ENCODE measurements at places on chromosomes 1 and 21. TPM values are rescaled to one million over a fixed set of nuclear protein-coding genes. Genes with fewer than 3 reads are reported as not detected.

DNA sequence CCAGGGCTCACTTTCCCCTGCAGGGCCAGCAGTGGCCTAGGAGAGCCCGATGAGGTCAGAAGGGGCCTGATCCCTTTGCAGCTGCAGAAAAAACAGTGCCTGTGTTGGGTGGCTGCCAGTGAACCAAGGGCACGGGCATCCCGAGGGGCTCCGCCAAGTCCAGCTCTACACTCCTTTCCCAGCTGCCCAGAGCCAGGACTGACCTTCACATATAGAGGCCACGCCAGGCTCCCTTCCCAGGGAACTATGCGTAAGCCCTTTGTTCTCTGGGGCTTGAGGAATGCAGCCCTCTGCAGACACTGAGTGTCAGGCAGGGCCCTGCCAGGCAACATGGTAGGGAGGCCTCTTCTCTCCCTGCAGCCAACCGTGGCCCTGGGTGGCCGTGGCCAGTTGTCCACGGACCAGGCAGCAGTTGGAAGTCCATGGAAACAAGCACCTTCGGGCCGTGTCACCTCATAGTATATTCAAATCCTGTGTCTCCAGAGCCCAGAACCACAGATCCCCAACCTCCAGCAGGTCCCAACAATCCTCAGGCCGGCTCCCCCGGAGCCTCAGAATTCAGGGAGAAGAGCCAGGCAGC lies 194.0 kb downstream of the NPHP4 start:
- DNase-seq, result no peak

GRCh38 chr1:183391863-183392262 lies 26.3 kb downstream of the NMNAT2 start:
- DNase-seq, result no peak

DNA sequence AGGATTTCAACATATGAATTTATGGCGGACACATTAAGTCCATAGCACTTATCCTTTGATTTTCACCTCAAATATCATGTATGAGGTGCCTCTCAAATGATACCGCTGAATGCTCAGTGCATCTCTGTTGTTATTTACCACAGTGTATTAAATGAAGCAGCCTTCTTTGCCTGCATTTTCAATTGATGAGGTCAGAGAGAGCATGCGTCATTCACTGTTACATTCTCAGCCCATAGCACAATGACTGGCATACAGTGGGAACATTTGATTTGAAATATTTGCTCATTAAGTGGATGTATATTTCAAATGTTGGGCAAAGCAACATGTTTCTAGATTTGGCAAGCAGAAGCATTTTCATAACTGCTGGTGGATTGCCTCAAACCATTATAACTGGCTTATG lies 45.7 kb downstream of the LRRC7 start:
- no peak for DNase-seq

- no peak for DNase-seq
Observed at GRCh38 chr1:23864801-23865542, 3.1 kb downstream of the FUCA1 start.

- DNase-seq, result no peak
Observed at GRCh38 chr1:38291906-38292521, 245.4 kb upstream of the POU3F1 start.

Gene INTS3
- total RNA-seq, result 36.7 TPM

Gene TCEA3
- 8.3 TPM for total RNA-seq

- DNase-seq, result no peak
Observed at GRCh38 chr1:51575406-51576084, 41.3 kb upstream of the OSBPL9 start.

GRCh38 chr21:14991957-14992356 lies 72.8 kb downstream of the NRIP1 start:
- no peak for DNase-seq

GRCh38 chr1:229596925-229597699 lies 28.8 kb downstream of the TAF5L start:
- no peak for DNase-seq

DNA sequence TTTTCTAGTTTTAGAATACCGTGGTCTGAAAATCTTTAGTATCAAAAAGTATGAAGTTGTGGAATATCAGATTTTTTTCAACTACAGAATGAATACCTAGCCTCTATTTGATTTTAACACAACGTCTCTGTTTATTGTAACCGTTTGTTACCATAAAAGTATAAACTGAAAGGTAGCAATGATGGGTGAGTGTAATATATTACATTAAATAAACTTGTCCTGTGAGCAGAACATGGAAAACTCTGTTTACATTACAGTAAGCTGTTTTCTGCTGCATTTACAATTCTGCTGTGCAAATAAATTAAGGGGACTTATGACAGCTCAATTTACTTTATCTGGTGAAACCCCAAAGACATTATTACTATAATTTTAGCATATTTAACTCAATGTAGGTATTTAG lies 62.5 kb downstream of the CHRM3 start:
- DNase-seq, result no peak

Gene CLCA2
- total RNA-seq, result 1.9 TPM

DNA sequence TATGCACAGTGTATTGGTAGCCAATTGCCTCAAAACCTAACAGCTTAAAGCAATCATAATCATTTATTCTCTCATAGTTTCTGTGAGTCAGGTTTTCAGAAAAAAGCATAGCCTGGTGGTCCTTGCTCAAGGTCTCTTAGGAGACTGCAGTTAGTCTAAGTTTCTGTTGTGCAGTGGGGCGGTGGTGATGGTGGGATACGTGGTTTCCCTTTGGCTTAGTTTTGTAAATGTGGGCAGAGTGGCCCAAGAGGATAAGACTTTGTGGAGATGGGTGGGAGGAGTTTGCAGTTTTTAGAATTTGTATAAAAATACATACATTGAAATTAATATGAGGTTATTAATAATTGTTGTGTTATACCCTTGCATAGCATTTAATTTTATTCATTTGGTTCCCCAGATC lies 68.6 kb downstream of the NOS1AP start:
- no peak for DNase-seq

Gene E2F2
- 0.29 TPM for total RNA-seq

DNA sequence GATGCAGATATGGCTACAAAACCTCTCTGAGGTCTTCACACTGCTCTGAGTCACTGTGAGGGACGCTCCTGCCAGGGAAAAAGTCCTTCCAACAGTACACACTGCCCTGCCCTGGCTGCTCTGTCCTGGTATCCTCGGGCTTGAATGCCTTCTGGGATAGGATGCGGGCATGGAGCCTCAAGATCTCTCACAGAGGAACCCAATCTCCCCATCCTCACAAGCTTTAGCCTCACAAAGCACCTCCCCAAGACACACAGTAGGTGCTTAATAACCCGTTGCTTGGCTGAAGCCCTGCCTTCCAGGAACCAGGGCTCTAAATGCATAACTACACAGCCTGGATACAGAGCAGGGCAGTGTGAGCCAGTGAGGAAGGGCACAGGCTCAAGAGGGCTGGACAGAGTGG lies 9.2 kb downstream of the RAP1GAP start:
- peak; percentile 22 for DNase-seq

- no peak for DNase-seq
Observed at GRCh38 chr1:212615201-212615470, 6.6 kb downstream of the ATF3 start.

DNA sequence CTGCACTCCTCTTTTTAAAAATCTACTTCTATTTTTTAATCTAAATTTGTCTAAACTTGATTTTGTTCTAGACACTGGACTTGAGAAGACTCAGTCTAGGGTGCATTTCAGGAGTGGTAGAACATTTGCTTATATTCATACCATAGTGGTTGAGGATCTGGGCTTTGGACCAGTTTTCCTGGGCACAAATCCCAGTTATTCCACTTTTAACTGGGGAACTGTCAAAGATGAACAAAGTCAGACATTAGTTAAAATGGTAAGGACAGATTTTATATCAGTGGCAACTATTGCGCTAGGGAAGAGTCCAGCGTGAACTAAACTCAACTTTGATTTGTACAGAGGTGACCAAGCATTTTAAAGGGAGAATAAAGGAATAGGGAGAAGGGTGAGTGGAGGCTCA lies 102.4 kb downstream of the FMN2 start:
- DNase-seq, result no peak

GRCh38 chr1:51453010-51453409 lies 66.1 kb downstream of the EPS15 start:
- DNase-seq, result no peak

DNA sequence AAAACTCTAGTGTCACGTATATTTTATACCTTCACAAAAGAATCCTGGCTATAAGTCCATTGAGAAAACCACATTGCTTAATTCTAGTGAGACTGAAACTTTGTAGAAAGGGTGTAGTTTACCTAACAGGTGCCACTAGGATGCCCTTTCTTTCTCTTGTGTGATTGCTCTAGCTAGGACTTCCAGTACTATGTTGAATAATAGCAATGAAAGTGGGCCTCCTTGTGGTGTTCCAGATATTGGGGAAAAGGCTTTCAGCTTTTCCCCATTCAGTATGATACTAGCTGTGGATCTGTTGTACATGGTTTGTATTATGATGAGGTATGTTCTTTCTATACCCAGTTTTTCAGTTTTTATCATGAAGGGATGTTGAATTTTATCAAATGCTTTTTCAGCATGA lies 39.7 kb upstream of the CHODL start:
- no peak for DNase-seq

Gene PADI2
- total RNA-seq, result 4.0 TPM

Gene SELP
- total RNA-seq, result 13.4 TPM

Gene MTF1
- total RNA-seq, result 34.1 TPM

- DNase-seq, result no peak
Observed at GRCh38 chr1:166064313-166064926, 102.4 kb downstream of the FAM78B start.

- peak; percentile 83 for DNase-seq
Observed at GRCh38 chr1:19640363-19641316, 3.5 kb upstream of the NBL1 start.

- no peak for DNase-seq
Observed at GRCh38 chr21:37907076-37907475, 9.2 kb downstream of the KCNJ6 start.

DNA sequence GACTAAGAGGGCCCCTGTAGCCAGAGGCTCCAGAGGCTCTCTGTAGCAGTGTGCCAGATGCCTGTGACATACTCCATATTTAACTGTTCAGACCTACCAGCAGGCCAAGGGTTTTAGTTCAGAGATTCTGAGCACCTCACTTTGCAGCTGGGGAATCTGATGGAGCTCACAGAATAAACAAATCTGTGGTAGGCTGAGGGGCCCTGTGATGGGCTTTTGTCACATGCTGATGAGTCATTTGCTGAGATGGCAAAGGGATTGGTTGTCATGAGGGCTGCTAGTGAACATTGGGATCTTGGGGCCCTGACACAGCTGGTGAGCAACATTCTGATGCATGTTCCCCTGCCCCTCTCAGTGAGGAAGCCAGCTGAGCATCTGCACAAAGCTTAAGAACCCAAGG lies 482.2 kb downstream of the CAMTA1 start:
- DNase-seq, result no peak

DNA sequence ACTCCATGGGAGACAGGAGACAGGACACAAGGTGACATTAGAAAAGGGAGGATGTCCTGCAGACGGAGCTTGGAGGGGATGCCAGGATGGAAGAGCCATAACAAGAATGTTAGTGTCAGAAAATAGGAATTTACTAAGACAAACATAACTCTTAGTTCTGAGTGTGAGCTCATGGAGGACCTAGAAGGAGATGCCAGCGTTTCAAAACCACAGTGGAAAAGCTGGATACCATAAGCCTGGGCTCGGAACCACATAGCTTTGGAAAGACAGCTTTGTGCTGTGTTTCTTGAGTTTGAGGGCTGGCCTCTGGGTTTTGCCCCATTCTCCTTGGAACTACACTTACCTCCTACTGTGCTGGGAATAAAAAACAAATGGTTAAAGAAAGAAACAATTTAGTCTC lies 128.4 kb downstream of the S1PR1 start:
- DNase-seq, result no peak

GRCh38 chr1:11364170-11364569 lies 91.2 kb downstream of the UBIAD1 start:
- DNase-seq, result no peak

- DNase-seq, result no peak
Observed at GRCh38 chr1:224124220-224124619, 10.3 kb downstream of the FBXO28 start.

Gene CLEC20A
- total RNA-seq, result not detected

DNA sequence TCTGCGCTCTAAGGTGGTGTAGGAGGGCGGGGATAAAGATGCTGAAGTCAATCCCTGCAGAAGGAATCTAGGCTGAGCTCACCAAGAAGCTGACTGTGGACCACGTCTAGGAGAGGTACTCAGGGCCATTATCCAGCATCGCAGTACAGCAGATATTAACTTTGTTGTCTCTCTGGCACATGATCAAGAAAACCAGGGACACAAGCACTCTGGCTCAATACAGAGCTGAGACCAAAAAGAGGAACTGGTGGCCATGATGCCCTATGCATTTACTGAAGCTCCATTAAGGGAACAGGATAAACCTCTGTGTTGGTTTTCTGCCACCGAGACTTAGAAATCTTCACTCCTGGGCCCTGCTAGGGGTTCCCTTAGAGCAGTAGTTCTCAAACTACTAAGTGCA lies 38.0 kb upstream of the ANGPTL7 start:
- DNase-seq, result no peak

DNA sequence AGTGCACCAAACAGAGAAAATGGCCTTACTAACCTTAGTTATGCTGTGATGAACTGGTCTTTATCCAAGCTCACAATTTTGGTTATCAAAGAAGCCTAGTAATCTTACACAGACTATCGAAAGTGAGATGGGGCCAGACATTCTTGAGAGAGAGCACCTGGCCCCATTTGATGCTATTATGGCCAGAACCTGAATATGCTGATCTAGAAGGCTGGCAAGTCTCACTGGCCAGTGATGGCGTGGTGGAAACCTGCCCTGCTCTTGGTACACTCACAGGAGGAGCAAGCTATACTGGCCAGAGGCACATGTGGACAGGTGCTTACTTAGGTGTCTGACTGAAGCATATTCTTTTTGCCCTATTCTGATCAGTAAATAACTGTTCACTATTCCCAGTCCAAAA lies 357.8 kb upstream of the ZRANB2 start:
- no peak for DNase-seq

DNA sequence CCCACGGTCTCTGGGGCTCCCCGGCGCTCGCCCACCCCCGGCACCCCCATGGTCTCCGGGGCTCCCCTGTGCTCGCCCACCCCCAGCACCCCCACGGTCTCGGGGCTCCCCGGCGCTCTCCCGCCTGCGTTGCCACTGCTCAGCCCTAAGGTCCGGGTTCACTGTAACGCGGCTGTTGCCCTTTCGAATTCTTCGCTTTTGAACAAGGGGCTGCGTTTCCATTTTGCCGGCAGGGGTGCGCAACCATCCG lies 5.2 kb upstream of the FTCD start:
- peak; percentile 59 for DNase-seq

- no peak for DNase-seq
Observed at GRCh38 chr1:199593475-199593874, 434.0 kb upstream of the NR5A2 start.

Gene LCE1A
- total RNA-seq, result not detected

- DNase-seq, result no peak
Observed at GRCh38 chr1:173360487-173361063, 116.6 kb upstream of the PRDX6 start.

DNA sequence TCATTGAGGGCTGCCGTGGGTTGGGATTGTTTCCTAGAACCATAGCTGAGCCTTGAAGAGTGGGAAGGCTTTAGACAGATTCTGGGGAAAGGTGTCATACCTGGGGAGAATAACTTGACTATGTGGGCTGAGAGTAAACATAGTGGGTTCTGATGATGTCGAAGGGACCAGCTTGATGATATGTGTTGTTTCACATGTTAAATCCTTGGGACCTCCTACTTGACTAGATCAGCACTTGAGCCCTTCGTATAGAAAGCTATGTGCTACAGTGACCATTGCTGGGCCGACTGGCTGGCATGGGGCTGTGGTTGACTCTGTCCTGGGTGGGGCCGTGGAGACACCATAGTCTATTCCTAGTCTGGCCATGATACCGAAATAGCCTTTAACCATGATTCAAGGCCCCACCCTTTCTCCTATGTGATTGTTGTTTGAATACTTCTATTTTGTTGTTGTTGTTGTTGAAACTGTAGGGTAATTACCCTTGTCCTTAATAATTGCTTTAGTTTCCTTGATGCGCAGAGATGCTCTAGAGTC lies 423.5 kb downstream of the CAMTA1 start:
- DNase-seq, result no peak

Measured in mesenteric fat pad (tissue), 1 donor.